Panc1 (cell line): ENCODE measurements at places on chromosomes 4 and X.

DNA sequence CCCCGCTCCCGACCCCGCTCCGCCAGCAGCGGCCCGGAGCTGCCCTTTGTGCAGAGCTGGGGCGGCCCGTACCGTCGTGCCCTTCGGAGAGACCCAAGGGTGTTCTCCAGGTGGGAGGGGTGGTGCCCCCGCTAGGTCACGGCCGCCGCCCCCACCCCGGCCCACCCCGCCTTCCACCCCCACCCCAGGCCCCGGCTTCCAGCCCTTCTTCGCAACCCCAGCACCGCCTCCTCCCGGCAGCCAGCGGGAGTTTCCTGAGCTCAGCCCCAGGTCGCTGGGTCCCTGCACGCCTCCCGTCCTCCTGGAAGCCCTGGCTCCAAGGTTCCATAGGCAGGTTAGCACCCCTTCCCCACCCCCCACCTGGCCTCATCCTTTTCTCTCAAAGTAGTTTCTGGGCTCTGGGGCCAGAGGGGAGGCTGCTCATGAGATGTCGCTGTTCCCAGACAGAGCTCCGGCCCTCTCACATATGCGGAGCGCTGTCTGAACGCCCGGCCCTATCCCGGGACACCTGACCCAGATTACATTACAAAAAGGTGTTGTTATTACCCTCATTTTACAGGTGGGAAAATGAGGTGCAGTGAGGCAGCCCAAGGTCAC lies 25.2 kb upstream of the FGFR3 start:
- no peak for DNase-seq

- DNase-seq, result no peak
Measured at GRCh38 chrX:45712067-45712466, 511.4 kb upstream of the DIPK2B start.

DNA sequence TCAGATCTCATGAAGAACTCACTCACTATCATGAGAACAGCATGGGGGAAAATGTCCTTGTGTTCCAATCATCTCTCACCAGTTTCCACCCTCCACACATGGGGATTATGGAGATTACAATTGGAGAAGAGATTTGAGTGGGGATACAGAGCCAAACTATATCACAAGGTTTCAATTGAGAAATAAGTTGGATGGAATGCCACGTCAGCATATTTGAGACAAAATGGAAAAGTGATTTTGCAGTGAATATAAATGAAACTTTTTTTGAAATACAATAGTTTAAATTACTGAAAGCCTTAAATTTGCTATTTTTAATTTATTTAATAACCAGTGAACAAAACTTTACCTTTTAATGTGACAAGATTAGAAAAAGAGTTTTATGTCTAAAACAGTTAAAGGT lies 494.1 kb downstream of the PRR32 start:
- no peak for DNase-seq

- no peak for DNase-seq
Measured at GRCh38 chr4:110309675-110310074, 111.3 kb upstream of the ELOVL6 start.

- DNase-seq, result no peak
Measured at GRCh38 chr4:183393446-183393845, 51.0 kb upstream of the CDKN2AIP start.

GRCh38 chr4:155383541-155383940 lies 6.8 kb upstream of the MAP9 start:
- DNase-seq, result no peak

GRCh38 chrX:71577682-71578081 lies 555 bp upstream of the GCNA start:
- DNase-seq, result no peak
